ENCODE measurements at places on chromosomes 2 and 18.

- no peak for DNase-seq
These were observed 52.3 kb downstream of the C18orf63 start for GRCh38 chr18:74367905-74368304.

- DNase-seq, result no peak
These were observed 414.4 kb upstream of the CDH7 start for GRCh38 chr18:65336411-65336810.

- DNase-seq, result no peak
These were observed 60.0 kb downstream of the IRS1 start for GRCh38 chr2:226739545-226740030.

- DNase-seq, result no peak
These were observed 31.5 kb downstream of the CDCA7 start for GRCh38 chr2:173386021-173386737.

- no peak for DNase-seq
These were observed 65.1 kb upstream of the AQP4 start for GRCh38 chr18:26930630-26931029.

- no peak for DNase-seq
These were observed 399.4 kb downstream of the SOCS6 start for GRCh38 chr18:70688286-70688685.

DNA sequence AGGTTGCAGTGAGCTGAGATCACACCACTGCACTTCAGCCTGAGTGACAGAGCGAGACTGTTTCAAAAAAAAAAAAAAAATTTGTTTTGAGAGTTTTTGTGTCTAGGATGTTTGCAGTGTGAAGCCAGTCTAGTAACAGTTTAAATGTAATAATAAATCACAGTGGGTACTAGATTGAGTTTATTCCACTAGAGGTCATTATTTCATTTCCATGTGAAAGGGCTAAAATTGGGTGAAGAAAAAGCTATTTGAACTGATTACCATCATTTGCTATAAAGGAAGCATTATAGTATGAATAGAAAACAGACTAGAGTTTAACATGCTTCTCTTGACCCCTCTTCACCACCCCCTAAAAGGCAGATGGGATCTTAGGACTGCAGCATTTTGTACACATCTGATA is 20.3 kb downstream of the SNRPD1 start:
- DNase-seq, result no peak

GRCh38 chr2:6956566-6956965 is 39.4 kb downstream of the RNF144A start:
- DNase-seq, result no peak

DNA sequence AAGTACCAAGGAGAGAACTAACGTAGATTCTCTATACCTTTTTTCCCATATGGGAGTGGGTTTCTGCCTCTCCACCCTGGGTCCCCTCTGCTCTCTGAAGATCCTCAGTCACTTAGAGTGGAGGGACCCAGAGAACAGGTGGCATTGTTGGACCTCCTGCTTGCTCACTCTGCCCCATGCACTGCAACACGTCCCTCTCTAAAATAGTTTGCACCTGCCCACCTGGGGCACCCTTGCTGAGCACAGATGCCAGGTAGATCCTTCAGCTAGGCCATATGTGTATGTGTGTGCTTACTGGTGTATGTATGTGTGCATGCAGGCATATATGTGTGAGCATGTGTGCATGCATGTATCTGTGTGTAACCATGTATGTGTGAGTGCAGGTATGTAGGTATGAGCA is 2.2 kb downstream of the IL36RN start:
- DNase-seq, result no peak

- no peak for DNase-seq
These were observed 3.4 kb upstream of the DIS3L2 start for GRCh38 chr2:231957913-231958763.
